ENCODE measurements at places on chromosomes 2 and 18. TPM values are rescaled to one million over a fixed set of nuclear protein-coding genes. Genes with fewer than 3 reads are reported as not detected.

Gene SLC16A14
- 0.56 TPM for total RNA-seq

Gene SP140
- 1.4 TPM for total RNA-seq

Gene DSG1
- not detected for total RNA-seq

Gene SH3RF3
- 3.4 TPM for total RNA-seq

Gene CRYBA2
- not detected for total RNA-seq

Gene TCF7L1
- 0.72 TPM for total RNA-seq

Gene MC5R
- total RNA-seq = not detected

Gene GRP
- total RNA-seq = not detected

Gene SLC11A1
- under 0.01 TPM for total RNA-seq

Gene EIF2B4
- total RNA-seq = 47.9 TPM

Gene ADCYAP1
- not detected for total RNA-seq

Gene KIF1A
- total RNA-seq = under 0.01 TPM

Gene TCF23
- total RNA-seq = not detected

Gene RND3
- 331 TPM for total RNA-seq

Gene VWA3B
- total RNA-seq = not detected

Gene FAHD2B
- 7.9 TPM for total RNA-seq

Gene LAPTM4A
- 221 TPM for total RNA-seq

Gene DUSP2
- total RNA-seq = 1.8 TPM

Gene RTP5
- total RNA-seq = not detected

Gene GAL3ST2
- not detected for total RNA-seq

Gene GKN2
- total RNA-seq = not detected

Gene BOLL
- not detected for total RNA-seq

Gene SCN3A
- 1.4 TPM for total RNA-seq

Gene ST6GAL2
- total RNA-seq = not detected

Gene SCTR
- not detected for total RNA-seq

Gene HOXD9
- not detected for total RNA-seq

Gene UGT1A10
- not detected for total RNA-seq

Gene DNAH6
- total RNA-seq = under 0.01 TPM

Gene COL5A2
- total RNA-seq = 257 TPM

Gene RAPGEF4
- 3.2 TPM for total RNA-seq

Gene DPP10
- not detected for total RNA-seq

Gene TLX2
- not detected for total RNA-seq

Gene NAT8
- not detected for total RNA-seq

Gene COLEC12
- 2.3 TPM for total RNA-seq

Gene ACADL
- not detected for total RNA-seq

Gene VIT
- total RNA-seq = under 0.01 TPM

Gene FLACC1
- total RNA-seq = 0.56 TPM

Gene CPO
- not detected for total RNA-seq

Gene GPC1
- 18.6 TPM for total RNA-seq

Gene RSAD2
- total RNA-seq = not detected

Gene CXCR1
- not detected for total RNA-seq

Gene FAM228B
- total RNA-seq = 2.2 TPM

Gene CPLX4
- not detected for total RNA-seq

Gene GREB1L
- not detected for total RNA-seq

Gene RAD51AP2
- not detected for total RNA-seq

Gene DTYMK
- total RNA-seq = 32.8 TPM

Gene ANTXR1
- total RNA-seq = 29.2 TPM

Gene ST8SIA3
- not detected for total RNA-seq

Gene DSC3
- total RNA-seq = under 0.01 TPM

Gene GPR39
- 9.0 TPM for total RNA-seq

Gene SERPINB13
- total RNA-seq = not detected

Gene ANKRD30B
- not detected for total RNA-seq

Gene AFF3
- 13.9 TPM for total RNA-seq
